ENCODE measurements at places on chromosomes 5 and 9.

DNA sequence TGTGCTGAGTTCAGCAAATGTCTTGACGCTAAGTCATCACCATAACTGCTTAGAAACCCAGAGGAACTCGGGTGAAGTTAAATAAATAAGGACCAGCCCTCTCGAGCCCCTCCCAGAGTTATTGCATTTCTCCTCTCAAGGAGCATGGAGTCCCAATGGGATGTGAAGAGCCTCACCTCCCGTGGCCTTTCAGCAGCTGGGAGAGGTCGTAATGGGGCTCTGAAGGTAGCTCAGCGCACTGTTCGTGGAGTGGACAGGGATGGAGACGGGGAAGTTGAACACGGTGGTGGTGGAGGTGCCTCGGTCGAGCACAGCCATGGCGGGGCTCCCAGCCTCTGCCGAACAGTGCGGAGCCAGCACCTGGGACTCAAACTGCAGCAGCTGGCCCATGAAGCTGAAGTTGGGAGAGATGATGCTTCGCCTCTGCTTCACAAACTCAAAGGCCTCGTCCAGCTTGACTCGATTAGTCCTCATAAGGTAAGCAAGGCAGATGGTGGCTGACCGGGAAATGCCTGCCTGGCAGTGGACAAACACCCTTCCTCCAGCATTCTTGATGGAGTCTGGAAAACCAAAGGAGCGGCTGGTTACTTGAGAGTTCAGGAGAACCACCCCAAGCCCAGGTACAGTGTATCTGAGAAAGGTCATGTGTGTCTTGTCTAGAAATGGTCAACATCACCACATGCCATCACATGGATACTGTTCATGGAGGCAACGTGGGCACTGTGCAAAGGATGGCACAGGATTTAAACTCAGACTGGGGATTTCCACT lies 2.2 kb downstream of the DUSP1 start:
- DNase-seq = no peak

DNA sequence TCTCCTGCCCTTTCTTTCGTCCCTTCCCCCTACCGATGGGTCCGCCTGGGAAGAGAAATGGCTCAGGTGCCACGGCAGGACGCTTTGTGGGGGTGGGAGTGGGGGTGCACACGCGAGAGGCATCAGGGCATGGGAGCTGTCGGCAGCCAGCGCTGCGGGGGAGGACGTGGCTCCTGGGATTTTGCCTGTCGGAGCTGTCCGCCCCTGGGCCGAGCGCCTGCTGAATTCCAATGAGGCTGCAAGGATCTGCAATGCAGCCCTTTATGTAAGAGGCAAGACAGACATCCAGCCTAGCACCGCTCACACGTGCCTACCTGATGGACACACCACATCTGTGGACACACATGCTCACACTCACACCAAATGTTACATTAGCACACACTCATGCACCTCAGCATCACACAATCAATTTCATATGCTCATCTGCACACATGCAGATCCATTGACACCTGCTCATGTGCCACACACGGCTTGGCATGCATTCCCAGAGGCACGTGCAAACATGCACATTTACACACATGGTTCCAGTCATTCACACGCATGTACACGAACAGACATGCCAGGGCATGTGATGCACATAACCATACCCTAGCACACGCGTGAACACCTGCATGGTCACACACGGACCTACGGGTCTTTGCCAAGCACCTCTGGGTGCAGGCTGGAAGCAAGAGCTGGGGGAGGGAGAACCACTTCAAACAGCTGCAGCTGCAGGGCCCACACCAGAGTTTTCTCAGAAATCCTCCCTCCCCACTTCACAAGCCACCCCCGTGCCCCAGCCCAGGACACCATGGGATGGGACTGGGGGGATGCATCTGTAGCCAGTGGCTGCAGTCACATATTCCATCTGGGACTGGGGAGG lies 1.4 kb downstream of the GRIN1 start:
- DNase-seq = peak; percentile 46

GRCh38 chr5:119743927-119744326 lies 114.6 kb downstream of the FAM170A start:
- DNase-seq = peak; percentile 79

DNA sequence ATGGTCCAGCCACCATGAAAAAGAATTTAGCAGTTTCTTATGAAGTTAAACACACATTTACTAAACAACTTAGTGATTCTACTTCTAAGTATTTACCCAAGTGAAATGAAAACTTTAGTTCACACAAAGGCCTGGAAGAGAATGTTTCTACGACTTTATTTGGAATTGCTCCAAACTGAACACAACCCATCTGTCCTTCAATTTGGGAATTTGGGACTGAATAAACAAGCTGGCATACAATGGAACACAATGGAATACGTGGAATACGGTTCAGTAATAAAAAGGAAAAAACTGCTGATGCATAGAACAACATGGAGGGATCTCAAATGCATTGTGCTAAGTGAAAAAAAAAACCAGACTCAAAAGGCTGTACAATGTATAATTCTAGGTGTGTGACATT lies 44.6 kb upstream of the BASP1 start:
- no peak for DNase-seq

GRCh38 chr9:132412089-132412488 lies 2.1 kb downstream of the CFAP77 start:
- DNase-seq = peak; percentile 79

Measured in neural progenitor cell (in vitro differentiated cells).